Stimulated activated CD4-positive, alpha-beta T cell treated with anti-CD3 and anti-CD28 coated beads, Interleukin-1b, Interleukin-23, amount 100 ng/mL, for 1 hour (primary cell): ENCODE measurements at places on chromosomes 5 and 9.

- no peak for DNase-seq
Measured at GRCh38 chr9:73565026-73565425, 413.4 kb downstream of the ANXA1 start.

GRCh38 chr9:72383978-72384709, 19.1 kb upstream of the ZFAND5 start:
- no peak for DNase-seq

DNA sequence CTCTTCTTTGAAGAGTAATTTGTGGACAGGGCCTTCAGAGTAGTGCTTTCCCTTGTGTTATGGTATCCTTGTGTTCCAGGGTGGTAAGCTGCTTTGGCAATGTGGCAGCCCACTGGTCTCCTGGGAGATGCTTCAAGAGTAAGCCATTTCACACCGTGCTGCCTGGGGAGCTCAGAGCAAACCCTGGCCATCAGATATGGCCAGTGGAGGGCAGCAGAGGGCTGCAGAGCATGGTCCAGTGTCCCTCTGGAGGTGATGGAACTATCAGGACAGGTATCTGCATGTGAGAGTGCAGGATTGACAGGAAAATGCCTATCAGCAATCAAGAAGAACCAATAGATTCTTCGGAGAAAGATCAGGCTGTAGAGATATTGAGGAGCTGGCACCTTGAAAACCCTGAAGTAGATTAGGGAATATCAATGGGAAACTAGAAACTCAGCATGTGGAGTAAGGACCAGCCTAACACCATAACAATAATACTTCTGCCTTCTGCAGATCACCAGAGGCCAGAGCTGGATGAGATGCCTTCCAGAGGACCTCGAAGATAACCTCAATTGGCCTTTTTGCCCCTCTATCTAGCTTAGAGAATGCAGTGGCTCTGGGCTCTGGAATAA, 90.8 kb downstream of the PLPPR1 start:
- DNase-seq, result no peak

DNA sequence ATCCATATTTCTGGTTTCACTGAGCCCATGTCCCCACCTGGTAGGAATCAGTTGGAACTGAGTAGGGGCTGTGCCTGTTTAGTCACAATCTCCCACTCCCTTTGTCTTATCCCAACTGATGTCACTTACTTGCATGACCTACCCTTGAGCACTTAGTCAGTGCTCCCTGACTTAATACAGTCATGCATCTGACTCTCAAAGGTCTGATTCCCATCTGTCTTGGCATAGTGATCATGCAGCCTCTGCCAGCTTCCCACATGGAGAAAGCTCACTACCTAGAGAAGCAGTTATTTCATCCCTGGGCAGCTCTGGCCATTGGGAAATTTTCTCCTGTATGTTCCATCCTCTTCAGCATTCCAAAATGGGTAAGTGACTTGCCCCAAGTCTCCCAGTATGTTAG, 24.8 kb downstream of the ABLIM3 start:
- DNase-seq, result no peak

DNA sequence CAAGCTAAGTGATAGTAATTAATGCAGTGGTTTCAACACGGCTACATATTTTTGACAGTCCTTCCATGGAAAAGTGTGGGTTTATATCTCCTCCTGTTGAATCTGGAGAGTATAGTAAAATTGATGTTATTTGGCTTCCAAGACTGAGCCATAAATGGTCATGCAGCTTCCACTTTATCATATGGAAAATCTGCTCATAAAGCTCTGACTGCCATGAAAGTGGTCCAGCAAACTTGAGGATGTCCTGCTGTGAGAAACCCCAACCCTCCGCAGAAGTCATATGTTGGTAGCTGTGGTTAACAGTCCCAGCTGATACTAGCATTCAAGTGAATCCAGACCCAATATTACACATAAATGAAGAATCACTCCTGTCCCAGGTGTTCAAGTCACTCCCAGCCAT, 378.3 kb downstream of the KCTD16 start:
- DNase-seq, result no peak

DNA sequence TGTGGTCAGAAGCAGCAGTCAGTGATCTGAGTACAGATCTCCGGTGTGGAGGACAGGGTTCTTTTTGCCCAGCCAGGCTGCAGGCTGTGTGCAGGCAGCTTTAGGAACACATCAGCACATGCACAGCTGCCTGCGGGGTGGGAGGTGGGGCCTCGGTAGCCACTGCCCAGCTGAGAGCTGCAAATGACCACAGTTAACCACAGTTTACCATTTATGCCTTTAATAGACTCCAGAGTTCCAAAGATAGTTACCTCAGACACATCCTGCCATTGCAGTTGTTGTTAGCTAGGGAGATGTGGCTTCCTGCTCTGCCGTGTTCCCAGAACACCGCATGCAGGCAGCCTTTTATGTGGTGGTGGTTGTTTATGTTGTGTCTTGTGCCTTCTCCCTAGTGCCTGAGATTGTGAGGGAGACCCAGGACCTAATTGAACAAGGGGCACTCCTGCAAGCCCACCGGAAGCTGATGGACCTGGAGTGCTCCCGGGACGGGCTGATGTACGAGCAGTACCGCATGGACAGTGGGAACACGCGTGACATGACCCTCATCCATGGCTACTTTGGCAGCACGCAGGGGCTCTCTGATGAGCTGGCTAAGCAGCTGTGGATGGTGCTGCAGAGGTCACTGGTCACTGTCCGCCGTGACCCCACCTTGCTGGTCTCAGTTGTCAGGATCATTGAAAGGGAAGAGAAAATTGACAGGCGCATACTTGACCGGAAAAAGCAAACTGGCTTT, 10.2 kb downstream of the EXOC3 start:
- DNase-seq, result no peak

DNA sequence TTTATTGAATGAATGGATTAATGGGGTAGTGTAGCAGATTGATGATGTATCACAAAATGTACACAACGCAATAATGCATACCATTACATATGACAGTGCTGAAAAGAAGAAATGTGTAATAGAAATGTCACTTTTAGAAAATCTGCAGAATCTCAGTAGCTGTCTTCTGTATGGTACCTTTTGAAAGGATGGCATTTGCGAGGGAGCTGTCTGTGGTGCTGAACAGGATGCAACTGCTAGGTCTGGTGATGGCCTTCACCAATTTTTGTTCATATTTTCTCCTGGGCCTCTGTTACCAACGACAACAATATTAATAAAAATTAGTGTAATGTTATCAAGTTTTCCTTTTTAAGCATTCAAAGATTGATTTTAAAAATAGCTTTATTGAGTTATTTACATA, 36.2 kb upstream of the OTULIN start:
- peak; percentile 28 for DNase-seq

- DNase-seq, result no peak
Measured at GRCh38 chr5:91291628-91292569, 91.2 kb downstream of the ARRDC3 start.

DNA sequence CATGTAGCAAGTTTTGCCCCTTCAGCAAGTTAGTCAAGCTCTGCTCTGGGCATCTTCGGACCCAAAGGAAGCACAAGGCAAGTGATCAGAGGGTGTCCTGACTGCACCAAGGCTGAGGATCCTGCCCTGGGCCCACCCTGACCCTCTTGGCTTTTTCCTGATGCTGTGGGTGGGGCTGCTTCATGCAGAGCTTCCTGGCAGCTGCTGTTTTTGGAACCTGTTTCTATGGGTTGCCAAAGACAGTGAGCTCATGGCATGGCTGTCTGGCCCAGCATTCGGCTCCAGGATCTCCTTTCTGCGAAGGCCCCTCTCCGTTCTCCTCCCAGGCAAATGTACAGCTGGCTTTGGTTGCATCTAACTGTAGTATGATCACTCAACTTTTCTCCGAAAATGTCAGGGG, 497.9 kb downstream of the ARHGEF28 start:
- DNase-seq, result no peak

DNA sequence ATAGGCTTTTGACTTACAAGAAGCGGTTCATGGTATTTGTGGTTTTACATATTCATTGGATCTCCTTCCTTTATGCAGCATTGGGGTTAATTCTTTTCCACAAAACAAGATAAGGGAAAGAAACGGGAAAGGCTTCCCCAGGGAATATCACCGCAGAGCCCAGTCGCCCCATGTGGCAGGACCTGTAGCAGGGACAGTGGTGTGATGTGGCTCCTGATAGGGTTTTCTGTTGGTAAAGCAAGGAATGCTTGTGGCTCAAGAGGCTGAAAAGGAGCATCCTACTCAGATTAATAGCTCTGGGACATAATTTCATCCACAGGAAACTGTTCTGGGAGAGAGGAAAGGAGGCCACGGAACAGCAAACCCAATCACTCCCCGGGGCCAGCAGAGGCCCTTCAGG, 699.9 kb downstream of the MTRR start:
- no peak for DNase-seq

GRCh38 chr5:176535101-176535663, 2.0 kb downstream of the RNF44 start:
- no peak for DNase-seq

DNA sequence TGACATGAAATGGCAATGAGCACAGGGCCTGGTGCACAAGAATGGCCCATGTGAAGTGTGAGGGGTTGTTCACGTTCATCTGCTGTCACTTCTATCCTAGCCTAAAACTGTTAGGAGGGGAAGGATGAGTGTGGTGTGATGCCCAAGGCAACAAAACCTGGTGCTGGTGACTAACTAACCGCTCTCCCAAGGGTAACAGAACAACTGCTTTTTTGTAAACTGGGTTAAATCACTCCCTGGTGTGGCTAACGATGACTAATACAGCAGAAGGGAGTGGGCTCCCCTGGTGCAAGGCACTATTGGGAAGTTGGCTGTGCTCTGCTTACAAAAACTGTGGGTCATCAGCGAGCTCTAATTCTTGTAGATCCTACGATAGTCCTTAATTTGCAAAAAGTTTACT, 103.2 kb upstream of the VCAN start:
- DNase-seq, result no peak

DNA sequence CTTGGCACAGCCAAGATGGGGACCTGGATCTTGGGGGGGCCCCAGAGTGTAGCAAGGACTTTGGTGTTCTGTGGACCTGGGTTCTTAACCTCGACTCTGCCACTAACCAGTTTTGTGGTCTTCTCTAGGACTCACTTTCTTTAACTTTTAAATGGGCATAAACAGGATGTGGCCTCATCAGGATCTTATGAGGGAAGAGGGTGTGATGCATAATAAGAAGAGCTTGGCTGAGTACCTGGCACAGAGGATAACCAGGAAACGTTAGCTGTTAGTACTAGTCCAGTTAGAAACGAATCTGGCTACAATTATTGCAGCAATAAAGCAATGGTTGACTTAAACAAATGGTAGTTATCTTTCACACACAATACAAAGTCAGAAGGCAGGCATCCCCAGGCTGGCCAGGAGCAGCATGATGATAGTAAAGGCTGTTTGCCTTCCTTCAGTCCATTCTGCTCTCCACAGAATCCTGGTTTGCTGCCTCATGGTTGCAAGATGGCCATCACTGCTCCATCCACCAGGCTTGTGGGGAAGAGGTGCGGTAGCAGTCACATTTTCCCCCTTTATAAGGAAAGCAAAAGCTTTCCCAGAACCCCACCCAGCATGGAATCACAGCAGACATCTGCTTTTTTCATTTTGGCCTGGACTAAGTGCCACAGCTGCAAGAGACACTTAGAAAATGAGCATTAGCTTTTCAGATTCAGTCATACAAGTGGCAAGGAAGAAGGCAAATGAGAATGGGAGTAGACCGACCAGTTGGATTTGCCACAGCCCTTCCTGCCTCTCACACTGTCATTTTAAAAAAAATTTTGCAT, 225.0 kb downstream of the AOPEP start:
- DNase-seq, result no peak

DNA sequence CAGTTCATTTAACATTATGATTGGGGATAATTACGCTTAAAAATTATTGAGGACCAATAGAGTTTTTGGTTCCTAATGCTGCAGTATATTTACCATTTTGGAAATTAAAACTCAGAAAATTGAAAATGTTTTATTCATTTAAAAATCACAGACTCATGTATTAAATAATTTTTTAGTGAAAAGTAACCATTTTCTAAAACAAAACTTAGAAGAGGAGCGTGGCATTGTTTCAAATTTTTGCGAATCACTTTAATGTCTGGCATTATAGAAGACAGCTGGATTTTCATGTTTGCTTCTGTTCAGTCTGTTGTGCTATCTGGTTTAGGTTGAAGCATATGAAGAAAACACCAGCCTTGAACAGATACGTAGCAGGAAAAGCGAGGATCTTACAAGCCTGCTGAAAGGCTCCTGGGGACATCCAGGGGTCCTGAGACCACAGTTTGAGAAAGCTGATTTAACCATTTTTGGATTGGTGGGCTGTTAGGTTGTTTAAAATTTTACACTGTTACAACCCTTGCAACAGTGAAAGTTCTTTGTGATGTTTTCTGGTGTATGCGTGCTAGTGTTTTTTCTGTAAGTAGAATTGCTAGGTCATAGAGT, 1.6 kb downstream of the ZFYVE16 start:
- DNase-seq, result no peak

GRCh38 chr5:1196562-1196961, 4.8 kb upstream of the SLC6A19 start:
- DNase-seq, result no peak

DNA sequence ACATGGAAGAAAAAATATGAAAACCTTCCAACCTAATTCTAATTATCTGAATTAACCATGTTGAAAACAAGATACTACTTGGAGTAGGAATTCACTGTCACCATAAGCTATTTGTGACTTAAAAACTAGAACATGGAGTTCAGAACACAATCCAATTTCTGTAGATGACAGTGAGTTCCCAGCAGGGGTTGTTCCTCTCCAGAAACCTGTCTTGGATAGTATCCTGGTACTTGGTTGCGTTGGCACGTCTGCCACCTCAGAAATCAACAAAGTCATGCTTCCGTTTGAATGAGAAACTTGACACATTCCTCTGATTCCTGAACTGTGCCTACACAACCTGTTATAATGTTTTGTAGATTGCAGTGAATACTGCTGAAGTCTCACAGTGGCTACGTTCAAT, 789.9 kb upstream of the DMAC1 start:
- DNase-seq, result no peak

GRCh38 chr5:32767948-32768467, 56.9 kb downstream of the NPR3 start:
- DNase-seq, result no peak

DNA sequence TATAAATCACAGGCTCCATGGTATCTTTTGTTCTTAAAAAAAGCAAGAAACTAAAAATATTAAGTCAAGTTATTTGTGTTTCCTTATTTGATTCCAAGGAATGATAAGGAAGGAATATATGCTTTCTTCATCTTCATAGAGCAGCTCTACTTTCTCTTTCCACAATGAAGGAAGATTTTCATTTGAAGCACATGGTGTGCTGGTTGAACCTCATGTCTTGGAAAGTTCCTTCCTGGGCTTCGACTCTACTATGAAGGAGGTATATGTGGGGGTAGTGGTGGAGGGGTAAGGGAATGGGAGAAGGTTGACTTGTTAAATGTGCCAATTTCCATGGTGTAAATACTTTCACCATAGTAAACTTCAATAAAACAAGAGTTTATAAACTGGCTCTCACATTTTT, 698.0 kb downstream of the CETN3 start:
- DNase-seq, result no peak

- DNase-seq, result no peak
Measured at GRCh38 chr5:107578051-107578635, 92.6 kb downstream of the EFNA5 start.

- DNase-seq, result peak; percentile 33
Measured at GRCh38 chr5:158695595-158696330, 404.0 kb downstream of the EBF1 start.

- no peak for DNase-seq
Measured at GRCh38 chr9:97041898-97042297, 3.0 kb upstream of the CTSV start.
